CD4-positive, CD25-positive, alpha-beta regulatory T cell (primary cell): ENCODE measurements at places on chromosomes 6 and 20.

DNA sequence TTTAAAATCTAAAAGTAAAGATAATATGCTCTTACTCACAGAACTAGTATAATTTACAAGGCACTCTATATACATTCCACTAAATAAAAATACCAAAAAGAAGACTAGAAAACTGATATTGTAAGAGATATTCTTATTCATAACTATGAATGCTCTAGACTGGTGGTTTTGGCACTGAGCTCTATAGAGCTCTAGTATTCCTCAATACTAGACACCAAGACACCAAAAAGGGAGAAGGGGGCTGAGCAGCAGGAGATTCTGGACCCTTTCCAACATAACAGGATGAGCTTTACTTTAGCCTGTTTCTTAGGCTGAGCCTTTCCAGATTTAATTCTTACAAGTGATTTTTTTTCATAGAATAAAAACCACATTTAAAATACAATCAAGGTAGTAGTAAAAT, 173.6 kb downstream of the COL21A1 start:
- DNase-seq = no peak

GRCh38 chr6:64732888-64733287, 974.1 kb downstream of the EYS start:
- no peak for DNase-seq

DNA sequence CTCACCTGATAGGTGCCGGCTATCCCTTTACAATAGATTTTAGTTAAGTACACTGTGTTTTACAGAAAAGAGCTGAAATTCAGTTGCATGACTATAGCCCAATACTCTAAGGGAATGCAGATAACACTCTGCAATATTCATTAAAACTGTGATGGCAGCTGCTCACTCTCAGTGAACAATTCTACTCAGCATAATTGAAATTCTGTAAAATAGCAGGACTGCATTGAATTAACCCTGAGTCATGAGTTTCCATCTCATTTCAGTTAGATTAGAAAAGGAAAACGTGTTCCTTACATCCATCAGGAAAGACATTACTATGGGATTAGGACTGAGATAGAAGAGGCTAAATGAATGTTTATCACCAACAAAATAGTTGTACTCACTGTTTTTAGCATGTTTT, 613.3 kb upstream of the JAG1 start:
- no peak for DNase-seq

DNA sequence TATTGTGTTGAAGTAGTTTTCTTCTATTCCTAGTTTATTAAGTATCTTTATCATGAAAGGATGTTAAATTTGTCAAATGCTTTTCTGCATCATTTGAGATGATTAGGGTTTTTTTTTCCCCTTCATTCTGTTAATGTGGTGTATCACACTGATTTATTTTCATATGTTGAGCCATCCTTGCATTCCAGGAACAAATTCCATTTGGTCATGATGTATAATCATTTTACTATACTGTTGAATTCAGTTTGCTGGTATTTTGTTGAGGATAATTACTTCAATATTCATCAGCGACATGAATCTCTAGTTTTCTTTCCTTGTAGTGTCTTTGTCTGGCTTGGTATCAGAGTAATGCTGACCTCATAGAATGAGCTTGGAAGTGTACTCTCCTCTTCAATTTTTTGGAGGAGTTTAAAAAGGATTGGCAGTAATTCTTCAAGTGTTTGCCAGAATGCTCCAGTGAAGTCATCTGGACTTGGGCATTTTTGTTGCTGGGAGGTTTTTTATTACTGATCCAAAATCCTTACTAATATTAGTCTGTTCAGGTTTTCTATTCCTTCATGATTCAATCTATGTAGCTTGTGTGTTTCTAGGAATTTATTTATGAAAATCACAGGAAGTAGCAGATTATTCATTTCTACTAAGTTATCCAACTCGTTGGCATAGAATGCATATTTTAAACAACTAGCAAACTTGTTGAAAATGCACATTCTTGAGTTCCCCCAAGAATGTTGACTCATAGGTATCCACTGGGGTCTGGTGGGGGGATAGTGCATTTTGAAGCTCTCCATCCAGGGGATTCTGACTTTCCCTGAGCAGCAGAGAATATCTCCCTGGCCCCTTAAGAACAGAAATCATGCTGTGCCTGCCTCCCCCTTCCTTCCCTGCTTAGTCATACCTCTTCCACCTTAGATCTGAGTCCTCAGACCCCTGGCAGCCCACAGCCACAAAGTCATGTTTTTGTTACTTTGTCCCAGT, 187.1 kb downstream of the BMP7 start:
- no peak for DNase-seq

GRCh38 chr20:7248281-7249201, 481.1 kb downstream of the BMP2 start:
- DNase-seq = no peak

DNA sequence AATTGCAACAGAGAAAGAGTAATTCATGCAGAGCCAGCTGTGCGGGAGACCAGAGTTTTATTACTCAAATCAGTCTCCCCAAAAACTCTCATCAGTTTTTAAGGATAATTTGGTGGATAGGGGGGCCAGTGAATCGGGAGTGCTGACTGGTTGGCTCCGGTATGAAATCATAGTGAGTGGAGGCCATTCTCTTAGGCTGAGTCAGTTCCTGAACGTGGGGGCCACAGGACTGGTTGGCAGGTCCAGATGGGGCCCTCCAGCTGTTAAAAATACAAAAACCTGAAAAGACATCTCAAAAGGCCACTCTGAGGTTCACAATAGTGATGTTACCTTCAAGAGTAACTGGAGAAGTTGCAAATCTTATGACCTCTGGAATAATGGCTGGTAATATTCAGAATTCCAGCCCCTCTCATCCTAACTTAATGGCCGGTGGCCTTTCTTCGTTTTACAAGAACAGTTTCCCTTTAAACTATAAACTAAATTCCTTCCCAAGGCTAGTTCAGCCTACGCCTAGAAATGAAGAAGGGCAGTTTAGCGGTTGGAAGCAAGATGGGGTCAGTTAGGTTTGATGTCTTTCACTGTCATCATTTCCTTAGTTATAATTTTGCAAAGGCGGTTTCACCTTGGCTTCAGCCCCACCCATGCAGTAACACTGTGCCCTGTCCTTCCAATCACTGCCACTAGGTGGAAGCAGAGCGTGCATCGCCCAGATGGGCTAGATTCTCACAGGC, 6.8 kb upstream of the MICA start:
- peak; percentile 77 for DNase-seq

DNA sequence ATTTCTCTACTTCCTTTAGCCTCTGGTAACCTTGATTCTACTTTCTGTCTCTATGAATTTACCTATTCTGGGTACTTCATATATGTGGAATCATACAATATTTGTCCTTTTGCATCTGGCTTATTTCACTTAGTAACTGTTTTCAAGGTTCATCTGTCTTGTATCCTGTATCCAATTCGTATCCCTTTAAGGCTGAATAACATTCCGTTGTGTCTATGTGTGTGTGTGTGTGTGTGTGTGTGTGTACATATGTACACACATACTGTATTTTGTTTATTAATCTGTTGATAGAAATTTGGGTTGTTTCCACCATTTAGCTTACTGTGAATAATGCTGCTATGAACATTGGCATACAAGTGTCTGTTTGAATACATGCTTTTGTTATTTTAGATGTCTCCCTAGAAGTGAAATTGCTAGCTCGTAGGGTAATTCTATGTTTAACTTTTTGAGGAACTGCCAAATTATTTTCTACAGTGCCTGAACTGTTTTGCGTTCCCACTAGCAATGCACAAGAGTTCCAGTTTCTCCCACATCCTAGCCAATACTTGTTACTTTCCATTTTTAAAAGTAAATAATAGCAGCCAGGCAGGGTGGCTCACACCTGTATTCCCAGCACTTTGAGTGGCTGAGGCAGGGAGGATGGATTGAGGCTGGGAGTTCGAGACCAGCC, 17.7 kb downstream of the SENP6 start:
- no peak for DNase-seq

- DNase-seq = no peak
These were observed 36.2 kb upstream of the CDKAL1 start for GRCh38 chr6:20498041-20498385.

DNA sequence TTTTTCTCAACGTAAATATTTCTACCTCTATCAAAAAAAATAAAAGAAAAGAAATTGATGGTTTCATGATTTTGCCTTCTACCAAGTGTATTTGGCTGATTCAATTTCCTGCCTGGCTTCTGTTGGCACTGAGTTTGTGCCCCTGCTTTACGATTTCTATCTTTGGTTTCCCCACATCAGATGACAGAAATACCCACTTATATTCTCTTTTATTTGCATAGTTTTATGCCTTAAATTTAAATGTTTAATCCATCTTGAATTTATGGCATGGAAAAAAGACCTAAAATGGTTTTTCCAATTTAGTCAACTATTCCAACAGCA, 34.3 kb downstream of the RNF24 start:
- DNase-seq = no peak

GRCh38 chr6:165635965-165636364, 27.1 kb downstream of the PDE10A start:
- DNase-seq = no peak

GRCh38 chr6:159540152-159540551, 152.9 kb downstream of the SOD2 start:
- DNase-seq = no peak

- peak; percentile 35 for DNase-seq
These were observed 772 bp downstream of the SESN1 start for GRCh38 chr6:109093732-109094415.

DNA sequence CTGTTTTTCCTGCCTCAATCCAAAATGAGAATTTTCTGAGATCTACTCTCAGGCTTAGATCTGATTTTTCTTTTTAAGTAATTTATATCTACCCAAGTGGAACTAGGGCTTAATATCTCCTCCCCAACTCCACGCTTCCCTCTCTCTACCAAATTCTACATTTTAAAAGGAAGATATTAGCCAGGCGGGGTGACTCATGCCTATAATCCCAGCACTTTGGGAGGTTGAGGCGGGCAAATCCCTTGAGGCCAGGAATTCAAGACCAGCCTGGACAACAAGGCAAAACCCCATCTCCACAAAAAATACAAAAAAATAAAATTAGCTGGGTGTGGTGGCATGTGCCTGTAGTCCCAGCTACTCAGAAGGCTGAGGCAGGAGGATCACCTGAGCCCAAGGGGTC, 61.0 kb downstream of the MTFR2 start:
- no peak for DNase-seq

DNA sequence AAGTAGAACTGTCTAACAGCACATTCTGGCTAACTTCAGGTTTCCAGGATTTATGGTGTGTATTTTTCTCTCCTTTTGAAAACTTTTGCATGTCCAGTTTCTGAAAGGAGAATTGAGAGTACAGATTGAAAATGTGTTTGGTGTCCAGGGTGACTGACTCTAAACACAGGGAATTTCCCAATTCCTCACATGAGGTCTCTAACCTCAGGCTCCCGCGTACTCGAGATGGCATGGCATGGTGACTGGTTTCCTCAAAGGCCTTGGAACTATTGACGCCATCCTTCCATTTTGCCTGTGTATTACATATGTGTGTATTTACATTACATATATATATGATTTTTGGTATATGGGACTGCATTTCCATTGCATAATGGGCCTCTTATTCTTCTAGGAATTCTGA, 52.5 kb downstream of the PRND start:
- no peak for DNase-seq

DNA sequence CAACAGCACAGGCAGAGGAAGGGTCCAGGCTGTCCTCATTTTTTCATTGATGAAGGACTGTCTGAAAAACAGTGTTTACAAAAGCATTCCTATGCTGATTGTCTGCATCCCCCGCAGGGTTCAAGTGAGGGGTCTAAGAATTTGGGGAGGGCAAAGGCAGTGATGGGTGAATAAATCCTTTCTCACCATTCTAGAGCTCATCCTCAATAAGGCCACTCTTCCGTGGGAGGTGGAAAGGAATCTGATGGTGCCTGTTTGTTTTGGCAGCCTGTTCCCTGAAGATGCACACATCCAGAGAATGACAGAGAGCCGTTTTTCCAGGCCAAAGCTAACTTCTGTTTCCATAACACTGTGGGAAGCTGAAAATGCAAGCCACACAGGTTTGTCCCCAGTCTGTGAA, 164.5 kb downstream of the MOXD1 start:
- DNase-seq = no peak

DNA sequence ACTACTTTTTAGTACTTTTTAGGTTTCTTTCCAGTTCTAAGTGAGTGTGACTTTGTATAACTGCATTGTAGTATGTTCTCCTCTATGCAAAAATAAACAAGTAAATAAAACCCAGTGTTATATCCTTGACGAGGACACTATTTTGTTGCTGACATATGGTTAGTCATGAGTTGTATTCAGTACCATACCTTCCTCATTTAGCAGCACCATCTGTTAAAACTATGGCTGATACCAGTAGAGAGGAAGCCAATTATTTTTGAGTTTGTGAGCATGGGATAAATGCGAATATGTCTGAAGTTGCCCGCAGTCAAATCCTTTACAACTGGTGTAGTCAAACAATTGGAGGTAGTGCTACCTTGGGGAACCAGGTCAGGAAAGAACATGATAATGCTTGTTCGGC, 74.1 kb downstream of the CDKAL1 start:
- DNase-seq = no peak

DNA sequence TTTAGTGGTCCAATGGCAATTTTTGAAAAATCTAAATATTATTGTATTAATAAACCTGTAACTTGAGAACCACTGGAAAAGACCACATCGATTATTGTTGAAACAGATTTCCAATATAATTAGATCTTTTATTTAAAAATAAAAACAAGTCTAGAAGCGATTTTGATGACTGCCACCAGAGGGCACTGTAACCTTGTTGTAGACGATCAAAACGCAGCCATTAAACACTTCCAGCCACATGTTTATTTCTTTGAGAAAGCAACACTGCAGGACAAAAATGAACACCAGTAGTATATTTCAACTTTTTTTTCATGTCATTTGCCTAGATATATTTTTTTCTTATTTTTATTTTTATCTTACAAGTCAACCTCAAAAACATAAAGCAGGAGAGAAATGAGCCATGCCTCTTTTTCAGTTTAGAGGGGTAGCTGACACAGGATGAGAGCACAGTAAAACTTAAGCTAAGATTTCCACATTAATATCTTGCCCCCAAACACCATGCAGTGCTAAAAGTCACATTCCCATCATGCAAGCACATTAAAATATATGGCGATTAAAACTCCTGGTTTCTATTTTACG, 115.4 kb downstream of the OPRM1 start:
- DNase-seq = peak; percentile 56

DNA sequence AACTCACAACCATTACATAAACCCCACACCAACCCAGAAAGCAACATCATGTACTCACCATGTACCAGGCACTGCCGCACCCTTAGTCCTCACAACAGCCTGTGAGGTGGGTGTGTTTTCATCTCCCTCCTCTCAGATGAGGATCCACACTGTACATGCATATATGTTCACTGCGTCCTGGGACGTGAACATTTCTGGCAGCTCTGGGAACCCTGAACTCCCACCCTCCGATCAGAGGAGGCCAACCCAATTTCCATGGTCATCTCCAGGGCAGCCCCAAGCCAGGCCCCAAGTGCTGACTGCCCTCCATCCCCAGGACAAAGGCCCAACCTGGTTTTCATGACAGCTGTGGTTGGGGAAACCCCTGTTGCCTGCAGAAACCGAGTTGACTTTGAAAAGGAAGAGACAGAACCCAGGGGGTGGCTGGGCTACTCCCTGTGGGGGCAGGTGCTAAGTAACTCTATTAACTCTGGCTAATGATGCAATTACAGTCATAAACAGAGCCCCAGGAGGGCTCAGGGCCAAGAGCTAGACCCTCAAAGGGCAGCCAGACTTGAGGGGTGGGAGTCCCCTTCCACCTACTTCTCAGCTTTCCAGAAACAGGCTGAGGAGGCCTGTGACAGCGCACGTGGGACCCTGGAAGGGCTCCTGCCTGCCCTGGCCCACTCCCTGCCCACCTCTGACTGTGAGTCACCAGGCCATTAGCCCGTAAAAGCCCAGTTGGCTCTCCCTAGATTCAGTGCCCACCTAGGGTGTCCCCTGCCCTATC, 2.6 kb downstream of the TFEB start:
- peak; percentile 73 for DNase-seq

GRCh38 chr20:10306440-10307358, 88.1 kb downstream of the SNAP25 start:
- no peak for DNase-seq
